ENCODE measurements at places on chromosomes 5 and 9.

- DNase-seq: no peak
Observed at GRCh38 chr5:132848270-132848669, 17.8 kb upstream of the SHROOM1 start.

GRCh38 chr5:125249400-125249799 is 503.0 kb upstream of the ZNF608 start:
- no peak for DNase-seq

DNA sequence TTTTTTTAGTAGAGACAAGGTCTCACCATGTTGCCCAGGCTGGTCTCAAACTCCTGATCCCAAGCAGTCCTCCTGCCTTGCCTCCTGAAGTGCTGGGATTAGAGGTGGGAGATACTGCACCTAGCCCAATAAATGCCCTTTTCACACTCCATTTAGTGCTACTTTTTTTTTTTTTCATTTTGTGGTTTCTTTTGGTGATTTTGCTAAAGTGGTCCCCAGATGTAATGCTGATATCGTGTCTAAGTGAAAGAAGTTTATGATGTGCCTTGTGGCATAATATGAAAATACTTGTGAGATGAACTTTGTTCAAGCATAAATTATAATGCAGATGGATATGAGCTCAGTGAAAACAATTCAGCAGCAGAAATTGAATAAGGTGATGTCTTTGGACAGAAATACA is 227.4 kb downstream of the ARHGAP26 start:
- no peak for DNase-seq

GRCh38 chr5:167634432-167634831 is 657.0 kb upstream of the WWC1 start:
- peak; percentile 77 for DNase-seq

Measured in AG04449 (cell line).